Kidney glomerular epithelial cell (primary cell): ENCODE measurements at places on chromosomes 2 and 18.

- peak; percentile 71 for DNase-seq
Measured at GRCh38 chr2:64831134-64831976, 157.8 kb upstream of the SLC1A4 start.

DNA sequence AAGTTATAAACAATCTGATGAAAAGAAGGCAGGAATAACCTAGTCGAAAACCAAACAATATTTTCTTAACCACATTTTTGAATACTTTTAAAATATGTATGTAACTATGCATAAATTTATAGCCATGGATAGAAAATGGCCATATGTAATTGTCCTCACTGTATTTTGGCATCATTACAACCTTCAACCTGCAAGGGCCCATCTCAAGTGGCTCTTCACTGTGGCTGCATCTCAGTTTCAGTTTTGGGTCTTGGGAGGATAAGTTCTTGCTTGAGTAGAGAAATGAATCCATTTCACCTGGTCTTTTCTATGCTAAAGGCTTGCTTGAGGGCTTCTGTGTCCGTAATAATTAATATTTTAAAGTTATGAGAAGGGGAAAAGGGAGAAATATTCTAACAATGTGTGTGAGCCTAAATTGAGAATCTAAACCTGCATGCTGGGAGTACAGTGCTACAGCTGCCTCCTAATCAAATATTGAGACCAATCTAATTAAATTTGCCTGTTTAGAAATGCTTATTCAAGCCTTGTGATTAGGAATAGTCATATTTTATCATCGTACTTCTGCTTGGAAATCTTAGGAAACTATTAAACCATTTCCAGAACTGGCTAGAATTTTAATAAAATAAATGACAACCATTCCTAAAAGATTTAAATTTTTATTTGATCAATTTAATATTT, 92.5 kb downstream of the EML4 start:
- no peak for DNase-seq

- no peak for DNase-seq
Measured at GRCh38 chr2:218839888-218840287, 8.3 kb upstream of the PRKAG3 start.

GRCh38 chr2:156405586-156405985, 30.6 kb upstream of the GPD2 start:
- DNase-seq, result no peak

DNA sequence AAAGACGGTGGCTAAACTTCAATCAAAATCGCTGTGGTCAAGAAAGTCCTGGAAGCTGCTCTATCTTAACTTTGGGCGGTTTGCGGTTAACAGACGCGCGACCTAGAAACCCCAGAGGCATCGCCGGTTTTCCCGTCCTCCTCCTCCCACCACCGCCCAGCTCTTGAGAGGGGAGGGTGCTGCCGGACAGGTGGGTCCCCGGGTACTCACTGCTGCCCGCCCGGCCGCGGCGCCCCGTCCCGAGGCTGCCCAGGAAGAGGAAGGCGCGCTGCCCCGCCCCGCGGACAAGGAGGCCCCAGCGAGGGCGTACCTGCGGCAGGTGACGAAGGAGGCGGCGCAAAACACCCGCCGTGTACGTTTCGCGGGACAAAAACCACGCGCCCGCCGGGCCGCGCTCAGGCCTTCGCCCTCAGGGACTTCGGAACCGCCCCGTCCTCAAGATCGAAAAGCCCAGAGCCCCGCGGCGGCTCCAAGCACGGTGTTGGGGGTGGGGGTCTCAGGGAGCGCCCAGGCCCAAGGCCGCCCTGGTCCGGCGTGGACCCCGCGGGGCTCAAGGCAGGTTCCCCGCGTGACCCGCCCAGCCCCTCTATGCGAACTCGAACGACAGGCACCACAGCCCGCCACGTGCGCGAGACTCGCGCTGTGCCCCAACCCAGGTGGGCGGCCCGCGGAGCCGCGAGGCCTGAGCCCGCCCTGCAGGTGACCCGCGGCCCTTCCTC, at the start of gene SH3YL1:
Gene SH3YL1, minus strand, starts transcription at position 259 of the 719 bp plus-strand sequence. Its CDS starts 48 bp downstream, at position 211.
- peak; percentile 5 for DNase-seq

GRCh38 chr18:6120820-6121279, 225.5 kb upstream of the TMEM200C start:
- DNase-seq, result no peak

DNA sequence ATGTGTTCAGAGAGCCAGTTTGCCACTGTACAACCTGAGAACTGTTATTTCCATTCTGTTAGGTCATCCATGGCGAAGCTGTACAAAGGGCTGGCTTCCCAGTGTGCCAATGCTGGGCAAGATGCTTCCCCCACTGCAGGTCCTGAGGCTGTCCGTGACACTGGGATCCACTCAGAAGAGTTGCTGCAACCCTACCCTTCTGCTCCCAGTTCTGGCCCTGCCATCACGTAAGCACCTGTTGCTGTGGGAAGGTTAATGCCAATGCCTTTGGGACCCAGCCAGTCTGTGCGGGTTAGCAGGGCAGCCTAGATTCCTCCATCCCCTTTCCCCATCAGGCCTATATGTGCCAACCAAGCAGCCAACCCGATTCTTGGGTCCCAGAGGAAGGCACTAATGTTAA, 68.3 kb downstream of the ARHGEF33 start:
- DNase-seq, result no peak

- DNase-seq, result no peak
Measured at GRCh38 chr2:69065735-69066336, 52.9 kb downstream of the ANTXR1 start.

GRCh38 chr2:108835040-108835439, 48.5 kb downstream of the CCDC138 start:
- no peak for DNase-seq

DNA sequence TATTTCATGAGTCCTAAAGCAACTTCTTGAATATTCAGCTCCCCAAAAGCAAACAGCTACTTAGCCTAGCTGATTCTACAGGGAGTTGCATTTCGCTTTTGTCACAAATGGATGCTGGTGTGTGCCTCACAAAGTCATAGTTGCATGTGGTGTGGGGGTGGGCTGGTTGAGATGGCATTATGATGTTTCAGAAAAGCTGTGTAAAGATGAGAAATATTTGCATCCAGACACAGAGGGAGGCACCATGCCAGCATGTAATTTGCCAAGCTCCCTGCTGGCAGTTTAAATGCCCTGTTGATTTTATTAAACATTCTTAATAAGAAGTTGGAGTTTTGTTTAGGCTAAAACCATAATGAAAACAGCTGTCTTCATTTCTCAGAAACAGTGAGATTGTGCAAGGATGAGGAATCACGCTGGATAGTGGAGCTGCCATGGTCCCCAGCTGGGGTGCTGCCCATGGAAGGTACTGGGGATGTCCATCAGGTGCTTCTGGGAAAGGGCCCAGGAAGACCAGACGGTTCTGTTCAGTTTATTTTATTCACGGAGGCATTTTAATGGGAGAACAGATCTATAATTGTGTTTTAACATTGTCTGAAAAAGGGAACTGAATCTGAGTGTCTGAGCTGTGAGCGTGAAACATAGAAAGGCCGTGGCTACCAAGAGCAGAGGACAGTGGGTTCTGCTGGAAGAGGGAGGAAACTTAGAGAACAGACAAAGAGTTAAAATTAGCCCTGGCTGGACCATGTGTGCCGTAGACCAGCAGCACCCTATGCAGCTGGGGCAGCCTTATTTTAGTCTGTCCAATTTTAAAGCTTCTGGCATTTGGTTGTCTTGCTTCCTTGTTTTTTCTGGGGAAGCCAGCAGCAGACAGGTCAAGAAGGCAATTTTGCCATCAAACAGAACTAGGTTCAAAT, 177.1 kb downstream of the FAM210A start:
- DNase-seq, result no peak

GRCh38 chr2:212142631-212143030, 396.0 kb downstream of the ERBB4 start:
- no peak for DNase-seq

DNA sequence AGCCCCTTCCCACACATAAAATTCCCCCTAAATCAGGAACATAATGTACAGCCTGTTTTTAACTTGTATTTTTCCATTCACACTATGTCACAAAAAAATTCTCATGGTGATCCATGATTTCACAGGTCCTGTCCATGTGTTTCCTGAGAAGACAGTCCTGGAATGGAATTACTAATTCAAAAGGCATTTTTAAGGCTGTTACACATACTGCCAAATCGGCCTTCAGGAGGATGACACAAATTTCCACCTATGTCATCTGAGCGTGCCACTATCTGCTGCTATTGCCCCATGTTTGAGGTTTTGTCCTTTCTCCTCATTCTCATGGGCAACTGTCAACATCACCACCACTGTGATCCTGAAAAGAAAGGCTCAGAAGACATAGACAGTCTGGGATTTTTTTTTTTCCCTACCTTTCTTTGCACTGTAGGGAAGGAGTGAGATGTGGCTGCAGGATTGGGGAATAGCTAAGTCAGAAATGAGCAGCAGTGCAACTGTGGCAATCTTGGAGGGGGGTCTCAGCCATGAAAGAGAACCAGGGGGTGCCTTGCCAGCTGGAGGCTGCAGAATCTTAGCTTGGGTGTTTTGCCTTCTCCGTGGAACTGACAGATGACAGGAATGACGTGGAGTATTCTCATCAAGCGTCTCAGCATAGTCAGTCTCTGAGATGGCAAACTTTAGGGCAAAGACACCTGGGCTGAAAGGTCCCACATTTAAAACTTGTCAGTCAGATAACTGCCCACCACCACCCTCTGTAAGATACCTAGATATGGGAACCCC, 73.4 kb downstream of the MARCHF4 start:
- DNase-seq, result peak; percentile 37

GRCh38 chr2:232772531-232772930, 3.8 kb downstream of the KCNJ13 start:
- DNase-seq, result no peak

DNA sequence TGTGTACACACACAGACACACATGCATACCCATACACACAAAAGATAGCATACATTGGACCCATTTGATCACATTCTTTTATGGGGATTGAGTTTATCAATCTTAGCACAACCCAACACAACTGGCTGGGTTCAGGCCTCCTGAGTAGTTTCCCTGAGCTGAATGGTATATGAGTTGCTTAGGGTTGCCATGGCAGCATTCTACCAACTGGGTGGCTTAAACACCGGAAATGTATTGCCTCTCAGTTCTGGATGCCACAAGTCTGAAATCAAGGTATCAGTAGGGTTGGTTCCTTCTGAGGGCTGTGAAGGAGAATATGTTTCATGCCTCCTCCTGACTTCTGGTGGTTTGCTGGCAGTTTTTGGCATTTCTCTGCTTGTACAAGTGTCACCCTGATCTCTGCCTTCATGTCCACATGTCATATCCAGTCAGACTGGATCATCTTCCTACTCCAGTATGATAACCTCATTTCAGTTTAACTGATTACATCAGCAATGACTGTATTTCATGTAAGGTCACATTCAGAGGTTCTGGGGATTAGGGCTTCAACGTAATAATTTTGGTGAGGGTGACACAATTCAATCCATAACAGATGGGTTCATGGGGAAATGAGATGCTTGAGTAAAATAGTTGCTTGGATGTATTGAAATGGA, 212.7 kb downstream of the KCNE4 start:
- no peak for DNase-seq

DNA sequence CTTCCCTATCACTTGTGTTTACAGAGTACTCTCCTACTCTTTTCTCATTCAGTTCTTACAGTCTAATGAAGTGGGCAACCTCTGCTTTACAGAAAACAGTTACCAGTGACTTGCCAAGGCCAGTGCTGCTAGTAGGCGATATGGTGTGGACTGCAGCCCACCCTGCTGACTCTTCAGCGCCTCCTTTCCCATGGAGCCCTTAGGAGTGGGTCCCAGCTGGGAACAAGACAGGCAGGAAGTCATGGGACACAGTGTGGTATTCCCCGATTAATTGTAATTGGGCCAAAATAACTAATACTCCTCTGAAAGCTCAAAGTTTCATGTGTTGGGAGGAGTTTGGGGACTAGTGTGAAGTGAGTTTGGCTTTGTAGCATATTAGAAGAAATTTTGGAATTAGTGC, 120.1 kb upstream of the EML6 start:
- no peak for DNase-seq

DNA sequence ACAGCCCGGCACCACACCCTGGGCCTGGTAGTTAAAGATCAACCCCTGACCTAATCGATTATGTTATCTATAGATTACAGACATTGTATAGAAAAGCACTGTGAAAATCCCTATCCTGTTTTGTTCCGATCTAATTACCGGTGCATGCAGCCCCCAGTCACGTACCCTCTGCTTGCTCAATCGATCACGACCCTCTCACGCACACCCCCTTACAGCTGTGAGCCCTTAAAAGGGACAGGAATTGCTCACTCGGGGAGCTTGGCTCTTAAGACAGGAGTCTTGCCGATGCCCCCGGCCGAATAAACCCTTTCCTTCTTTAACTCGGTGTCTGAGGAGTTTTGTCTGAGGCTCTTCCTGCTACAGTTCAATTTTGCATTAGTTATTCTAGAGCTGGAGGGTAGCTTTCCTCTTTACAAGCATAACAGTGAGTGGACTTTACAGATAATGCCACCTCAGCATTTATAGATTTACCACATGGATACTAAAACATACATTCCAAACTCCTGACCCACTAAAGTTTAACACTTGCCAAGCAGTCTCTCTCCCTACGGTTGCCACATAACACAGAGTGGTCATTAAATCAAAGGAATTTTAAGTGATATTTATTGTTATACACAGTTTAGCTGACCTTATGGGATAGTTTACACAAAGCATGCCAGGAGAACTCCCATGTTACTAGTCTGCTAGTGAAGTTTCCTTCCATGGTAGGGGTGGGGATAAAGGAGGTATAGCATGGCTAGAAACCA, 101.0 kb downstream of the EVA1A start:
- peak; percentile 28 for DNase-seq

GRCh38 chr2:43268066-43268953, 41.9 kb upstream of the ZFP36L2 start:
- DNase-seq, result no peak

GRCh38 chr2:8648441-8649213, 33.2 kb upstream of the ID2 start:
- no peak for DNase-seq

- no peak for DNase-seq
Measured at GRCh38 chr18:31637445-31637844, 45.8 kb downstream of the TTR start.

GRCh38 chr2:73133566-73134197, 20.9 kb upstream of the RAB11FIP5 start:
- no peak for DNase-seq

DNA sequence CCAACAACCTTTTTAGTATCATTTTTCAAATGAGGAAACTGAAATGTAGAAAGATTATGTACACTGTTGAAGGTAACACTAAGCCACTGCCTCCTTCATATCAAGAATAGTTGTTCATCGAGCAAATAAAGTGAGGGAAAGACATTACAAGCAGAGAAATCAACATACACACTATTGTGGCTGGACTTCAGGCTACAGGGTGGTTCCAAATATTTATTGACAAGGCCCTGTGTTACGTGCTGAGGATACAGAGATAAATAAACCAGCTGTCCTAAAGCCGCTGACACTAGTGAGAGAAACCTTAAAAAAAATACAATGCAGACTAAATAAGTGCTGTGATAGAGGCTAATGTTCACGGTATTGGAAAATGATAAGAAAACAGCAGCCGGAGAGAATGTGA, 1.9 kb upstream of the LNPK start:
- DNase-seq, result no peak

GRCh38 chr2:37052600-37053332, 31.4 kb downstream of the HEATR5B start:
- no peak for DNase-seq
